ENCODE measurements at places on chromosomes 4 and X.

- no peak for DNase-seq
Measured at GRCh38 chr4:74751247-74751646, 43.1 kb downstream of the BTC start.

DNA sequence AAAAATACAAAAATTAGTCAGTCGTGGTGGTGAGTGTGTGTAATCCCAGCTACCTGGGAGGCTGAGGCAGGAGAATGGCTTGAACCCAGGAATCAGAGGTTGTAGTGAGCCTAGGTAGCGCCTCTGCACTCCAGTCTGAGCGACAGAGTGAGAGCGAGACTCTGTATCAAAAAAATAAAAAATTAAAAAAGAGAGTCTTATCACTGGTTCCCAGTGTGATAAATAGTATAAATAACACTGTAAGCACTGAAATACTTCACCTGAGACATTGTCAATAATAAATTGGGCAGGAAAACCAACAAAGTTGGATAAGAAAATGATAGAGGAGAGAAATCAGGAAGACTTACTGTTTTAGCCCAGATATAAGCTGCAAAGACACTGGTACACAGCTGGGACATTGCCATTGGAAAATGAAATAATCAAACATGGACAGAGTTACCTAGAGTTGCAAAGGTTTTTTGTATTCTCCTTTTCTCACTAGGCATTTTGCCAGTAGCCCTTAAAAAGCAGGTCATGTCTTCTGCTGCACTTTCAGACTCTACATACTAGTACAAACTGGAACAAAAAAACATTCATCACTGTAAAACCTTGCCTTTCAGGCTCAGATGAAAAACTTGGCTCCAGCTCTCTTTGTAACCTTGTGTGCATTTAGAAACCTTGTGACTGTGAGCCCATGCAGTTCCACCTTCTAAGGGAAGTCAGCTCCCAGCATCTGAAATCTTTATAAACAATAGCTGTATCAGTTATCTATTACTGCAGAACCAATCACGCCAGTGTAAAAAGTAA, 55.0 kb upstream of the PPP1R2C start:
- no peak for DNase-seq

- no peak for DNase-seq
Measured at GRCh38 chr4:172648471-172648870, 520.1 kb upstream of the GALNT7 start.

- DNase-seq: no peak
Measured at GRCh38 chr4:148747721-148748268, 305.6 kb upstream of the NR3C2 start.

GRCh38 chr4:3524349-3524748, 7.9 kb downstream of the LRPAP1 start:
- no peak for DNase-seq
